ENCODE measurements at places on chromosomes 12 and 14.

GRCh38 chr12:131076791-131077747, 123.4 kb downstream of the ADGRD1 start:
- no peak for DNase-seq

DNA sequence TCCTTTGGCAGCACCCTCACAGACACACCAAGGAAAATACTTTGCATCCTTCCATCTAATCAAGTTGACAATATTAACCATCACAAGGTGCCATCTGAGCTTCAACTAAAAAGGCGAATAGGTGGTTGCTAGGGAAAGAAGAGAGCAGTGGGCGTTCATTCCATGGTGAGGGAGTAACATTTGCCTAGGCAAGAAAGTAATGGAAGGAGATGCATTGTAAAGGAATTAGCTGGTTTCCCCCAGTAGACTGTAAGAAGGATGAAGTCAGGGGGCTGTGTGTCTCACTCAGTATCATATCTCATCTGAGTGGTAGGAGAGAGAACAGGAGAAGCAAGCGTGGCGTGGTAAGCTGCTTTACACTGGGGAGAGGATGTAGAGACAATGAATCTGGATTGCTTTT, 34.7 kb downstream of the AKAP6 start:
- no peak for DNase-seq

DNA sequence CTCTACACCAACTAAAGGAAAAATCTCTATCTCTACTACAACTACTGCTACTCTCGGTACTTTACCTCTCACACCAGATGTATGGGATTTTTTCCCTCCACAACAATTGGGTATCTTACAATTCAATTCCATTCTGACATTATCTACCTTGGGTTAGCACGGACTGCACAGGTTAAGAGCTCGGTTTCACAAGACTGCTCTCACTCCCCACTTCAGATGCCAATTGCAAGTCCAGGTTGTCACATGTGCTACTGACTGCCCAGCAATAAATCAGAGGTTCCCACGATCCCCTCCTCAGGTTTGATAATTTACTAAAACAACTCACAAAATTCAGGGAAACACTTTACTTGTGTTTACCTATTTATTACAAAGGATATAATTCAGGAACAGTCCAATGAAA, 58.0 kb downstream of the OVCH1 start:
- no peak for DNase-seq

DNA sequence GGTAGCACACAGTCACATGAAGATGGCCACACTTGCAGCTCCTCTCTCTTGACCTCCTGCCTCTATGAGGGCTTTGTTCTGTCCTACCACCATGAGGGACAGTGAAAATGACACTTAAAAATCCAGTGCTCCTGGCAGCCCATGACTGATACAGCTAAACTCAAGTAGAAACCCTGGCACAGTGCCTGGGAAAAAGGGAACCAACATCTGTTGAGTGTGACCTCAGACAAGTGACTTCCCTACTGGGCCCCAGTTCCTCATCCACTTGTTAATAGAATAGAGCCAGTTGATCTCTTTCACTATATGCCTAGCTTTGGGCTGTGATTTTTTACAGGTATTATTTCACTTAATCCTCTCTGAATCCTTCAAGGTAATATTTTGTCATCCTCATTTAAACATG, 4.8 kb downstream of the GUCY2C start:
- DNase-seq: no peak

GRCh38 chr14:83894568-83894967, 1635.4 kb upstream of the FLRT2 start:
- no peak for DNase-seq

Measured in activated CD4-positive, alpha-beta T cell treated with anti-CD3 and anti-CD28 coated beads for 4 hours (primary cell).